Sciatic nerve (tissue), 2 donors: ENCODE measurements at places on chromosomes 2 and 18. TPM values are rescaled to one million over a fixed set of nuclear protein-coding genes. Genes with fewer than 3 reads are reported as not detected.

The ANKRD23 gene
- 8.3 TPM for total RNA-seq

The NT5C1B gene
- not detected for total RNA-seq

The CYBRD1 gene
- 280 TPM for total RNA-seq

The ERFE gene
- total RNA-seq = 0.58 TPM

DNA sequence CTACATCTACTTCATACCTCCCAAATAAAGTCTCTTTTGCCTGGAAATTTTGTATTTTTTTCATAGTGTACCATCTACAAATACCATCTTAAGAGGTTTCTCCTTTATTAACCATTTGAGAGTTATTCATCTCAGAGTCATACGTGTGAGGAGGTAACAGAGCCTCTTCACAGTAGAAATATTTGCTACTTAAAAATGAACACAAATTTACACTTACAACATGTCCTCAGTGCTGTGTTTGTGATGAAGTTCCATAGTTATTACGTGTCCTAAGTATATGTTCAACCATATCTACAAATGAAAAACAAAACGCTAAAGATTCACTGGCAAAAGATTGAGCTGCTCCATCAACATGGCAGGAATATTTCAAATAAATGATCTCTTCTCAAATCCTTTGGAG lies 48.5 kb upstream of the HNRNPA3 start:
- no peak for DNase-seq

DNA sequence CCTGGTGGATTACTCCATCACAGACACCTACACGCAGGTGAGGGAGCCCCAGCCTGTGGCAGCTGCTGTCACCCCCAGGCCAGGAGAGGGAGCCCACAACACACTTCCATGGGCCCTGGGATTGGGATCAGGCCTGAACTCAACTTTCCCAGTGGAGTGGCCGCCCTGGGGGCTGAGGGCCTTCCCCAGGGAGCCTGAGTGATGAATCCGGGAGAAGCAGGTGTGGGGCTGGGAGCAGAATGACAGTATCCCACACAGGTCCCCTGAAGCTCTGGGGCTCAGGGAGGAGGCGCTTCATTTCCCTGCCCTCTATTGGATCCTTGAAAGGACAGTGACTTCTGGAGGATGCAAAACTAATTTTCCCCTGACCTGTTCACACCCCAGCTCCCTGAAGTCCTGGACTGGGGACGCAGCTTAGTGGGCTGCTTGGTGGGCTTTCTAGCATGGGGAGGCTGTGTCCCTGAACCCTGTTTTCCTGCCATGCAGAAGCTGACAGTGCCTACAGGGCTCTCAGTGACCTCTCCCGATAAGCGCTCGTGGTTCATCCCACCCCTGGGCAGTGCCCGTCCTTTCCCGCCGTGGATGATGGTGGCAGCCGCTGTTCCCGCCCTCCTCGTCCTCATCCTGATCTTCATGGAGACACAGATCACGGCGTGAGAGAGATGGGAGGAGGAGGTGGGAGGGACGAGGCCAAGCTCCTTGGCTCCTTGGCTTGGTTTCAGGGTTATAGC lies 11.0 kb downstream of the SLC4A3 start:
- no peak for DNase-seq

GRCh38 chr2:182224669-182225068 lies 202.2 kb downstream of the PDE1A start:
- no peak for DNase-seq

- no peak for DNase-seq
These were observed 805.6 kb upstream of the ZEB2 start for GRCh38 chr2:145325485-145325884.

DNA sequence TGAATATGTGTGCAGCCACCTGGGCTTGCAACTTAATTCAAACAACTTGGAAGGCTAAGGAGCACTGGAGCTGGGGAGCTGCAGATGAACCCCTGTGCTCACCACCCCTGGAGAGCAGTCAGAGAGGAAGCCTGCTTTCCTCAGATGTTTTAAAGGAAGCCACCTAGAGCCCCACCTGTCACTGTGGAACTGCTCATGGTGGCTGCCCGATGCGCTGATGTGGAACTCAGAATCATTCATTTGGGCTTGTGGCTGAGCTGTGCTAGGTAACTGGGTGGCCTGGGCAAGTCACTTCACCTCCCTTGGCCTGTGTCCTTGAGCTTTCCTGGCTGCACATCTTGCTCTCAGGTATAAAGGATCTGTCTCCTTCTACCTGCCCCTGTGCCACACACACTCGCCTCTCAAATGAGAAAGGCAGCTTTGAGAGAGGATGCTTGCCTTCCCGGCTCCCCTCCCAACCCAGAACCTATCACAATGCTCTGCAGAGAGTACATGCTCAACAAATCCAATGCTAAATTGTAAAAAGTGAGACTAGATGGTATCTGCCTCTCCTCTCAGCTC lies 41.3 kb downstream of the BCL11A start:
- DNase-seq = no peak

- DNase-seq = no peak
These were observed 203.0 kb upstream of the EPHA4 start for GRCh38 chr2:221775096-221775495.

DNA sequence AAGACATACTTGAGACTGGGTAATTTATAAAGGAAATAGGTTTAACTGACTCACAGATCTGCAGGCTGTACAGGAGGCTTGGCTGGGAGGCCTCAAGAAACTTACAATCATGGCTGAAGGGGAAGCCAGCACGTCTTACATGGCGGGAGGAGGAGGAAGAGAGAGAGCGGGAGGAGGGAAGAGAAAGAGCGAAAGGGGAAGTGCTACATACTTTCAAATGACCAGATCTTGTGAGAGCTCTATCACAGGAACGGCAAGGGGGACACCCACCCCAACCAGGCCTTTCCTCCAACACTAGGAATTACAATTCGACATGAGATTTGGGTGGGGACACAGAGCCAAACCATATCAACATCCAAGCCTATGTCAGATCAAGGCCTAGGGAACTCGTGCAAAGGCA lies 24.2 kb downstream of the MYL12B start:
- no peak for DNase-seq

- no peak for DNase-seq
These were observed 734 bp upstream of the RMC1 start for GRCh38 chr18:23502516-23503037.

DNA sequence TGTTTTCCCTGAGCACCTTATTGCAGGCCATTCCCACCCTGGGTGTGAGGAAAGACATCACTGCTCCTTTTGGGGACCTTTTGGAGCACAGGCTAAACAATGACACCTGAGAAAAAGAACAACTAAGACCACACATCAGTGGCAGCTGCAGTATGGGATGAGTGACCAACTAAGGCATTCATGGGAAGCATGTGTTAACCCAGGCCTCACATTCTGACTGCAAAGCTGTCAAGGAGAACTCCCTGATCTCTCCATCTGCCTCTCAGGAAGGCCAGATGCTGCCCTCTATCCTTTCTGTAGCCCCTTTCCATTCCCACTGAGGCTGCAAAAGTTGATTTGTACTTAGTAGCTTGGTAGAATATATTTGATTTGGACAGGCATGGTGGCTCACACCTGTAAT lies 277.7 kb upstream of the FBXO11 start:
- DNase-seq = no peak
